ENCODE measurements at places on chromosomes 5 and 9. TPM values are rescaled to one million over a fixed set of nuclear protein-coding genes. Genes with fewer than 3 reads are reported as not detected.

C5orf58 gene
- total RNA-seq, result not detected

MAP1B gene
- total RNA-seq, result 8.4 TPM

C9orf153 gene
- 0.12 TPM for total RNA-seq

LRRTM2 gene
- total RNA-seq, result 0.20 TPM

DMAC1 gene
- 52.9 TPM for total RNA-seq

LTC4S gene
- total RNA-seq, result 5.1 TPM

CHSY3 gene
- total RNA-seq, result 0.28 TPM

- peak; percentile 86 for ATAC-seq
These were observed 126.8 kb upstream of the STC2 start for GRCh38 chr5:173454736-173455598.

DNA sequence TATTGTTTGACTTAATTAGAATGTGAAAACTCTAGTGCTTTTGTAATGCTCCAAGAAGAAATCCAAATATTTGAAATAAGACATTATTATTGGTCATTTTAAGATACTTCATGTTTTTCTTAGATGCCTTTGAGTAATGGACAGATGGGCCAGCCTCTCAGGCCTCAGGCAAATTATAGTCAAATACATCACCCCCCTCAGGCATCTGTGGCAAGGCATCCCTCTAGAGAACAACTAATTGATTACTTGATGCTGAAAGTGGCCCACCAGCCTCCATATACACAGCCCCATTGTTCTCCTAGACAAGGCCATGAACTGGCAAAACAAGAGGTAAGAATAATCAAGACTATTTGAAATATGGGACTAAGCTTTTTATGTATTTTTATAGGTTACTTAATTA is 69.2 kb upstream of the SREK1 start:
- ATAC-seq, result no peak

DNA sequence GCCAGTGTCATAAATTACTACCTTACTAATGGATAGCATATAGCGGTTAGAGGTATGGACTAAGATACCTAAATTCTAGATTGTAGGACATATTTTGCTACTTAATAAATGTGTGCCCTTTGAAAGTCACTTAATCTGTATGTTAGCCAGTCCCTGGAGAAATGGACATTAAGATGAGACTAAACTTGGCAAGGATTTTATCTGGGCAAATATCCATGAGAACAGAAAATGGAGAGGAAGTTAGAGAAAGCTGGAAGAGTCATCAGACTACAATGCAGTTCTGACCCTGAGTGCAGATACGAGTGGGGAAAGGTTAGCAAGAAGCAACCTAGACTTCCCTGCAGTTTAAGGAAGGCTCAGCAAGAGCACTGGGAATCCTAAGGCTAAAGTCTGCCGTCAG is 33.0 kb downstream of the TBCA start:
- ATAC-seq, result no peak

DNA sequence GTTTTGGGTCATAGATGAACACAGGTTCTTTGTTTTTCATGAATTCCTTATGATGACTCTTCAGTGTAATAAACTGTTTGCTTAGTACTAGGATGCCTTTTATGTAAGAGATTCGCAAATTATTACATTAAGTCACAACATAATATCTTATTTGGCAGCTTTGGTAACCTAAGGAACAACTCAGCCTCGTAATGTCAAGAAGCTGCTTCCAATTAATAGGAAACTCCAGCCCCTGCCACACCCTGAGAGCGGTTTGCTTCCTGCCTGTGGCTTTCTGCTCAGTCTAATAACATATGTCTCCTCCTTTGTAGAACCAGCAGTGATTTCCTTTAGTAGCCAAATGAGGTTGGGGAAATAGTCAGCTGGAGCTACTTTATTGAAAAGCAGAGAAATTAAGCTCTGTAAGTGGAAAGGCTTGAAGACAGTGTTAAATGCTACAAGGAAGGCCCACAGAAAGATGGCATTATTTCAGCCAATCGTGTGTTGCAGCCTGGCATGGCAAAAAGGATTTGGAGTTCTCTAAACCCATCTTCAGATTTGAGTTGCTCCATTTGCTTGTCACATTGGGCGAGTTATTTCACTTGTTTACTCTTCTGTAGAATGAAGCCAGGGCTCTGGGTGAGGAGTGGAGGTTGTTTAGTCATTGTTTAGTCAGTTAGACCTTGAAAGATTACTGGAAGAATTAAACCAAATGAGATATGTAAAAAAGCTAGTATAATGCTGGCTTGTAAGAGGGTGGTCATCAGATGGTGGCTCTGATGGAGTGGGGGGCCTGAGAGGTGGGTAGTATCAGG is 54.1 kb downstream of the MTAP start:
- peak; percentile 59 for ATAC-seq

DNA sequence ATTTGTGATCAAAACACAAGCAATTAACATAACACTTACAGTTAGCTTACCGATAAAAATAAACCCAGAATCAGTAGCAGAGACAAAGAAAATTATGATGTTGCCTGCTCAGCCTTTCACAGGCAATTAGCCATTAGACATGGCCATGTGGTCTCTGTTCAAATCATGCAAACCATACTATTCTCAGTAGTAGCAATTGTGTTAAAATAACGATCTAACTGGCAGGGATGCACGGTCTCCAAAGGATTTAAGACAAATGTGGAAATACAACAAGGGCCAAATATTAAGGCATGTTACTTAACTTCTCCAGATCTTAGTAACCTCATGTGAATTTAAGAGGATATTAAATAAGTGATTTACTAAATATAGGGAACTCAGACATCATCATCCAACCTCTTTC is 59.5 kb downstream of the PTBP3 start:
- no peak for ATAC-seq

GRCh38 chr5:65867542-65868195 is 58.7 kb upstream of the ERBIN start:
- no peak for ATAC-seq

- peak; percentile 77 for ATAC-seq
These were observed 149.0 kb upstream of the FST start for GRCh38 chr5:53331463-53331862.

DNA sequence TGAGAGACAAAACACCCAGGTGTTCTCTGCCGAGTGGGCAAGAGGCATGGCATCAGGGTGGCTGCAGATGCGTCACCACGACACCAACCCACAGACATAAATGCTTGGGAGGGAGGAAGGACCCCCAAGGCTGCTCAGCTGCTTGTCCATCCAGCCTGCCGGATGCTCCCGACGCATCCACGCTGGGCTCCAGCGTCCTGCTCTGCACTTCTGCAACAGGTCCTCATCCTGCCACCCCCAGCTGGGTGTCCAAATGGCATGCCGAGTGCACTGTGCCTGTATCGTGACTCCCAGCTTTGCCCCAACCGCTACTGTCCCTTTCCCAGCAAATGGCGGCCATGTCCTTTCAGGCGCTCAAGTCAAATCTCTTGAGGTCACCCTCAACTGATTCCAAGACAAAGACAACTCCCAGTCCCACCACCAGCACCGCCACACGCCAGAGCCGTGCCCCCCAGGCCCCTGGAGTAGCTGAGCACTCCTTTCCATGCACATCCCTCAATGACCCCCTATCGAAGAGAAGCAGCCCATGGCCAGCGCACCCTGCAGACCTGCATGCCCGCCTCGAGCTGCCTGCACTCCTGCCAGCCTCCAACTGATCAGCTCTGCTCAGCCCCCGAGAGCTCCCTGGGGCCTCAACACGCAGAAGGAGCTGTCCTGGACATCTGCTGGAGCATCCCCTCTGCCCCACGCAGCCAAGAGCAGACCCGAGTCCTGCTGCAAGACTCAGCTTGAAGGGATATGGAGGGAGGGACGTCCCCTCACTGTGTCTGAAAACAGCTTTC is 116.7 kb downstream of the ROR2 start:
- no peak for ATAC-seq

- ATAC-seq, result no peak
These were observed 66.3 kb downstream of the ERBIN start for GRCh38 chr5:65992630-65993029.

DNA sequence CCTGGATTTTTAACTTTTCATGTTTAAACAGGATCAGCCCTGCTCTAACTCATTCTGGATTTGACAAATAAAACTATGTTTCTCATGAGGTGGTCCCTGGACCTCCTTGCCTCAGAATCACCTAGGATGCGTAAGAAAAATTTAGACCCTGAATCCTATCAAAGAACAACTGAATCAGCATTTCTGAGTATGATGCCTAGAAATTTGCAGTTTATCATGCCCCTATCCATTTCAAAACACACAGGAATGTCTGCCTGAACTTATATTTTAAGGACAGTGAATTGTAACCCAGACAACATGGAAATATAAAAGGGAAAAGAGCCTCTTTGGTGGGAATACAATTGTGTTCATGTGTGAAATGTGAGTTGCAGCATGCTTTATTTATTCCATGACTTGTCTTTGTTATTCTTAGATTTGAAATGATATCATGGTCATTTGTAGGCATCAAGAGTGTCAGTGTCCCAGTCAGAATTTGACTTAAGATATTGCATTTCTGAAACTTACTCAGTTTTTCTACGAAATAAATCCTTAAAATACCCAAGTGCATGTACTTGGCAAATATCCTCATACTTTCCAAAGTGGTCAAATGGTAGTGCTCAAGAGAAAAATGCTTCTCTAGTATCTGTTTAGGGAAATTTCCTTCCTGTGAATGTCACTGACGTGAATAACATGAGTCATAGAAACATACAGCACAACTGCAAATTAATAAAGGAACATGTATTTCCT is 144.3 kb downstream of the GIN1 start:
- ATAC-seq, result no peak

GRCh38 chr9:545480-545879 is 296.0 kb upstream of the DMRT1 start:
- ATAC-seq, result peak; percentile 42

- no peak for ATAC-seq
These were observed 13.5 kb downstream of the CREBRF start for GRCh38 chr5:173069671-173070070.

DNA sequence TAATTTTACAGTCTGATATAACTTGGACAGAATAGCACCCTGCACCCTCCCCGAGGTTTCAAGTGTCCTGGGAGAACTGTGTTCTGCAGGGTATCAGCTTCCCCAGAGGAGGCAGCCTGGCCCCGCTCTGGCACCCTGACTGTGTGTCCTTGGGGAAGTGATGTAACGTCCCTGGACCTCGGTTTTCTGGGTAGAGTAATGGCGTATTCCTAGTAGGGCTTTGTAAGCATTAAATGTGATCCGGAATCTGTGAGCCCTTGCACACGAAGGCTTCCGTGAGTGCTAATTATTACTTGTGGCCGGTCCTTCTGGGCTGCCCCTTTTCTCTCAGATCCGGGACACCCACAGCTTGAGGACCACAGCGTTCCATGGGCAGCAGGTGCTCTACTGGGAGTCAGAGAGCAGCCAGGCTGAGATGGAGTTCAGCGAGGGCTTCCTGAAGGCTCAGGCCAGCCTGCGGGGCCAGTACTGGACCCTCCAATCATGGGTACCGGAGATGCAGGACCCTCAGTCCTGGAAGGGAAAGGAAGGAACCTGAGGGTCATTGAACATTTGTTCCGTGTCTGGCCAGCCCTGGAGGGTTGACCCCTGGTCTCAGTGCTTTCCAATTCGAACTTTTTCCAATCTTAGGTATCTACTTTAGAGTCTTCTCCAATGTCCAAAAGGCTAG is 1.0 kb upstream of the CACFD1 start:
- no peak for ATAC-seq

- ATAC-seq, result no peak
These were observed 161.2 kb upstream of the CHD1 start for GRCh38 chr5:99089822-99090549.

- ATAC-seq, result no peak
These were observed 23.2 kb downstream of the LEAP2 start for GRCh38 chr5:132896685-132897084.

DNA sequence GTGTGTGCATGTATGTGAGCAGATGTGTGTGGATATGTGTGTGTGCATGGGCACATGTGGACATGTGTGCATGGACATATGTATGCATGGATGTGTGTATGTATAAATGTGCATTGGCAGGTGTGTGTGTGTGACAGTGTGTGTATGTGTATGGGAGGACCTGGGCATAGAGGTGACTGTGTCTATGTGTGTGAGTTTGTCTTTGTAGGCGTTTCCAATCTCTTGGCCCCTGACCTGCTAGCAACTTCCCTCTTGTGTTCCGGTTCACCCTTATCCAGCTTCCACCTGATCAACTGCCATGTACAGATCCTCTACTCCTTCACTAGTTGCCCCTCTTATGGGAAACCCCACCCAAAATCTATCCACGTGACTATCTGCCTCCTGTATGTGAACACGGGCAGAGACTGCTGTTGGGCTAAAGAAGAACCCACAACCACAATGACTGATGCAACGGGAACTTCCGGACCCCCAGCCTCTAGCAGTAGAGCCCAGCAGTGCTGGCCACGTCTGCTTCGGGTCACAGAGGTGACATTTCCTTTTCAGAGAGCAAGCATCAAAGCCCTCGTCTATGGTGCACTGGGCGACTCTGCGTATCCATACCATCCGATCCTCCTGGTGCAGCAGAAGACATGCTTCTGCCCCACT is 24.9 kb upstream of the GADD45G start:
- no peak for ATAC-seq

DNA sequence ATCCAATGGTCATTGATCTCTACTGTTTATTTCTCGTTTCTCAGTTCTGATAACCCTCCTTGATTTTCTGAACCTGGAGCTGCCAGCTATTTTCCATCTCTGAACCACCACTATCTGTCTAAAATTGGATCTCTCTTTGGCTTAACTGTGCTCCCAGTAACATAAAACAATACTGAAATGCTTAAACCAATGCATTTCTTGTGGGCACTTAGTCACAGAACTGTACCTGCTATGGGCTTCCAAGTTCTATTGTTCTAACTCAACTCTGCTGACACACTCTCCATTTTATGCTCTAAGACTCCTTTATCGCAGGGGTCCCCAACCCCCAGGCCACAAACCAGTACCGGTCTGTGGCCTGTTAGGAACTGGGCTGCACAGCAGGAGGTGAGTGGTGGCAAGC is 120.6 kb downstream of the LHFPL2 start:
- ATAC-seq, result no peak

- ATAC-seq, result peak; percentile 21
These were observed 33.2 kb downstream of the SHB start for GRCh38 chr9:38035873-38036272.

DNA sequence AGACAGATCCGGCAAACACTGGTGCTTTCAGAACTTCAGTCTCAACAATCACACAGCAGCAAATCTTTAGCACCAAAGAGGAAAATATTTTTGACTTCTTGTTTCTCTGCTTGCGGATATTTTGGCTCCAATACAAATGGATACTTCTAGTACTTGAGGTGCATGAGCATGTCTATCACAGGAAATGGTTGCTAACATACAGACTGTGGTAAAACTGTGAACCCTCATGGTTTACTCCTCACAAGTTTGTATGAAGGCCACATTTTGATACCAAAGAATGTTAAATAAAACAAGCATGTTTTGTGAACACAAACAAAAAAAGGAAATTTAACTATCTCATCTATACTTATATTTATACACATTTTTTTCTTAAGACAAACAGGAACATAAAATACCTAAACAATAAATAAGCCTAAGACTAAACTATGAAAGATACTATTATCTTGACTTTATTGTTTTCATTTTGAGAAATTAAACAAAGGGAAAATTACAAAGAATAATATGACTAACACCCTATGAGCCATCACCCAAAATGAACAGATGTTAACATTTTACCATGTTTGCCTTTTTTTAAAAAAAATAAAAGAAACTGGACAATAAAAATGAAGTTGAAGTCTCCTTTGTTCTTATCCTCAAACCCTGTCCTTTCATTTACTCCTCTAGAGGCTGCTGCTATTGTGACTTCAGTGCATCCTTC is 135.0 kb upstream of the LHFPL2 start:
- no peak for ATAC-seq

GRCh38 chr9:93589688-93590087 is 13.3 kb downstream of the PHF2 start:
- no peak for ATAC-seq

- no peak for ATAC-seq
These were observed 367.6 kb downstream of the GLIS3 start for GRCh38 chr9:3931996-3932906.

- peak; percentile 22 for ATAC-seq
These were observed 10.3 kb upstream of the CARD19 start for GRCh38 chr9:93085676-93086075.

Data from esophagus mucosa (tissue), 1 donor.